ENCODE measurements at places on chromosomes 12 and 14. TPM values are rescaled to one million over a fixed set of nuclear protein-coding genes. Genes with fewer than 3 reads are reported as not detected.

- no peak for DNase-seq
Measured at GRCh38 chr12:4472046-4472445, 26.4 kb upstream of the FGF6 start.

DNA sequence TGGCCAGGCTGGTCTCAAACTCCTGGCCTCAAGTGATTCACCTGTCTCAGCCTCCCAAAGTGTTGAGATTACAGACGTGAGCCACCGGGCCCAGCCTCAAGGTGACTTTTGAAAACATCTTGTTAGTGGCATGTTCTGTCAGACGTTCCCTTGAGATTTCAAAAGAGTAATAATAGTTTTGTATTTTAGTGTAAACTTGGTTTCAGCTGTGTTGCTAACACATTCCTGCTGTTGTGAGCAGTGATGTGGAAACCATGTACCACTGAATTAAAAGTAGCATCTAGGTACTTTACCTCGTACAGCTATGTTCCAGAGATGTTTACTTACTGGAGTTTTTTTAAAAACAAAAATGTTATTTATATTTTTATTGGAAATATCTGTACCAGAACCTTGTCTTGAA lies 111.3 kb downstream of the AEBP2 start:
- DNase-seq = no peak

DNA sequence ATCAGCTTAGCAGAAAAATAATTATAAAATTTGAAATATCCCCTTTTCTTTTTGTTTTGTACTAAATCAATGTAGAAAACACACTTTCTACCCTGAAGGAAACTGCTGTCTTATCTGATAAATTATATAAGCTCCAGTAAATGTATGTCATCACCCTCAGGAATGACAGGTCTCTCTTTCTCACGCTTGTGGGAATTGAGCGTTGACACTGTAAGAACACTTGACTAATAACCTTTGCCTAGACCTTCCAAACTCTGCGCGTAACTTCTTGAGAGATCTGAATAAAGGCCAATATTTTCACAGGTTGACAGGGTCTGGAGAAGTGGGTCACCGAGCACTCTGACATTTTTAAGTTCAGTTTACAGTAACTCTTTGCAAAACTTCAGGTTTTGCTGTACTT lies 138.5 kb downstream of the BCAT1 start:
- DNase-seq = no peak

DNA sequence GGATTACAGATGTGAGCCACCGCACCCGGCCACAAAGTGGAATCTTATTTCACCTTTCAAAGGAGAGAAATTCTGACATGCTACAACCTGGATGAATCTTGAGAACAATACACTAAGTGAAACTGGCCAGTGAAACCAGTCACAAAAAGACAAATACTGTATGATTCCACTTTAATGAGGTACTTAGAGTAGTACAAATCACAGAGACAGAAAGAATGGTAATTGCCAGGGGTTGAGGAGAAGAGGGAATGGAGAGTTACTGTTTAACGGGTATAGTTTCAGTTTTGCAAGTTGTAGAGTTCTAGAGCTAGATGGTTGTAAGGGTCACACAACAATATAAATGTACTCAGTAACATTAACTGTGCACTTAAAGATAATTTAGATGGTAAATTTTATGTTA lies 33.4 kb downstream of the ADIPOR2 start:
- no peak for DNase-seq

DNA sequence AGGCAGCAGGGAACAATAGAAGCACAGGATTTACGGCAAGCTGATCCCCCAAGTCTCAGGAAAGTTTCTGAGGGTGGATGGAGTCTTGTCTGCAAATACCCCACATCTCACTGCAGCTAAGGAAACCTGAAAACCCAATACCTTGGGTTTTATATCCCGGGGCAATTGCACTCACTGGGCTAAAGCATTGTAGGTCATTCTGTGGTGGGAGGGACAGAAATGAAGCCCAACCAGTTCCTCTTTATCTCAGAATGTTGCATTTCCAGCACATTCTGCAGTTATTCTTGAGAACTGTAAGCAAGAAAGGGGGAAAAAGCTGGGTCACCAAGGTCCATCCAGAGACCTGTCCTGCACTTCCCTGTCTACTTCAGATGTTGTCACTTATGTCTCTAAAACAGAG lies 39.8 kb downstream of the C12orf42 start:
- DNase-seq = no peak

MAP3K9 gene
- 5.8 TPM for total RNA-seq

GRCh38 chr12:52049688-52050087 lies 1.6 kb upstream of the NR4A1 start:
- DNase-seq = no peak

CCDC198 gene
- total RNA-seq = not detected

DNA sequence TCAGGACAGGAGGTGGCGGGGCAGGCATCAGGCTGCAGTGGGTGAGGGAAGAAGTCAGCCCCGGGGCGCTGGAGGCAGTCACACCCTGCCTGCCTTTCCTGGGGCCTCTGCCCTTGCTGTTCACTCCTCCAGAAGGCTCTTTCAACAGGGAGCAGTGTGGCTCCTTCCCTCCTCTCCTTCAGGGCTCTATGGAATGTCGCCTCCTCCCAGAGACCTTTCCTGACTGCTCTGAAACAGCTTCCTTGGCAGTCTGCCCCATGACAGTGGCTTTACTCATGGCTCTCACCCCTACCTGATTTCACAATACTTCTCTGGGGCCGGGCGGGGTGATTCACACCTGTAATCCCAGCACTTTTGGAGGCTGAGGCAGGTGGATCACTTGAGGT lies 7.1 kb downstream of the RHOF start:
- peak; percentile 98 for DNase-seq
